ENCODE measurements at places on chromosomes 11 and 22. TPM values are rescaled to one million over a fixed set of nuclear protein-coding genes. Genes with fewer than 3 reads are reported as not detected.

GRCh38 chr11:127195501-127196120, 195.0 kb upstream of the KIRREL3 start:
- no peaks in the 10 kb centered on the region for H3K4me1 ChIP-seq
- no peaks in the 10 kb centered on the region for H3K27me3 ChIP-seq
- no peak overlapping the region for H3K27ac ChIP-seq

Gene ANKK1
- not detected for total RNA-seq

DNA sequence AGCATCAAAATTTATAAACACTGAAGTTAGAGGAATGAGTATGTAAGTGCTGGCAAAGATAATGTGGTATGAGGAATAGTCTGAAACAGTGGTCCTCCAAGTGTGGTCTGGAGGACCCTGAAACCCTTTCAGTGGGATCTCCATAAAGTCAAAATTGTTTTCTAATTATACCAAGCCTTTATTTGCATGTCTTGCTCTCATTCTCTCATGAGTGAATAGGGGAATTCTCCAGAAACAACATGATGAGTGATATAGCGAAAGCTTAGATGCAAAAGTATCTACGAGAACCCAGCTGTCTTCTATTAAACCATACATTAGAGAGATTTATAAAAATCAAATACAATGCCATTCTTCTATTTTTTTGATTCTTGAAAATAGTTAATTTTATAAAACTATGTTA, 145.0 kb upstream of the RAG2 start:
- no peaks in the 10 kb centered on the region for H3K36me3 ChIP-seq
- H3K27ac ChIP-seq = no peak overlapping the region
- no peak for DNase-seq
- no peak overlapping the region for H3K4me3 ChIP-seq
- no peaks in the 10 kb centered on the region for H3K27me3 ChIP-seq
- H3K4me1 ChIP-seq = peaks cover 7% of the 10 kb centered on the region

- H3K36me3 ChIP-seq = no peaks in the 10 kb centered on the region
- H3K27me3 ChIP-seq = no peaks in the 10 kb centered on the region
- H3K27ac ChIP-seq = peak overlapping the region; percentile 68
- peaks cover 93% of the 10 kb centered on the region for H3K4me1 ChIP-seq
- DNase-seq = peak; percentile 63
Measured at GRCh38 chr11:47509077-47509536, 43.8 kb downstream of the CELF1 start.

DNA sequence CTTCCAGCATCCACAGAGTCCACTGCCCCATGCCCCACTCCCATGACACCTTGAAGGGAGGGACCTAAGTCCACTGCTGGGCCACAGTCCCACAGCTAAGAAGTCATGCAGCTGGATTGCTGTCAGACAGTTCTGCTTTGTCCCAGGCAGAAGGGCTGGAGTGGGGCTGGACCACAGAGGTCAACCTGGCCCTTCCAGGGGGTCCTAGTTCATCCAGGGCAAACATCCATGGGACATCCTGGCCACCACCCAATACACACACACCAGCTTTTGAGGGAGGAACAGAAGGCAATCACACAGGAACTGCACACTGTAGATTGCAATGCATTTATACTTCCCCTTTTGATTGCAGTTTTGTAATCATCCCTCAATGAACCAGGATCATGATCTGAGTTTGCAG, 11.3 kb upstream of the APOL4 start:
- H3K36me3 ChIP-seq = no peaks in the 10 kb centered on the region
- DNase-seq = no peak
- H3K4me3 ChIP-seq = no peak overlapping the region
- H3K27ac ChIP-seq = no peak overlapping the region

- peaks cover 13% of the 10 kb centered on the region for H3K4me1 ChIP-seq
- no peak overlapping the region for H3K4me3 ChIP-seq
Measured at GRCh38 chr11:117189941-117190544, 9.1 kb upstream of the TAGLN start.

DNA sequence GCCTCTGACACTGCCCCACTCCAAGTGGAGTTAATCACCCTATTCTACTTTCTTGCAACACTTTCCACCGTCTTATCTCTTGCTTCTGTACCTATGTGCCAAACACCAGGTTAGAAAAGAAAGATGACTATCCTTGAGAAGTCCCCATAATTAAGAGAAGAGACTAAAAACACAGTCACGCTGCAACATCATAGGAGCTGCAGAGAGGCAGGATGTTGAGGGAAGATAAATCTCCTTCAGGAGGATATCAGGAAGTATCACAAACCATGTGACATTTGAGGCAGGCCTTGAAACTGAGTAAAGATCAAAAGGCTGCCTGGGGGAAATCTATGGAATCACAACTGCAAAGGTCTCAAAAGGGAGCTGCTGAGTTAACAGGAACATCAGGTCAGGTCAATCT, 24.8 kb downstream of the GAB2 start:
- no peaks in the 10 kb centered on the region for H3K36me3 ChIP-seq
- no peaks in the 10 kb centered on the region for H3K27me3 ChIP-seq
- no peak for DNase-seq

DNA sequence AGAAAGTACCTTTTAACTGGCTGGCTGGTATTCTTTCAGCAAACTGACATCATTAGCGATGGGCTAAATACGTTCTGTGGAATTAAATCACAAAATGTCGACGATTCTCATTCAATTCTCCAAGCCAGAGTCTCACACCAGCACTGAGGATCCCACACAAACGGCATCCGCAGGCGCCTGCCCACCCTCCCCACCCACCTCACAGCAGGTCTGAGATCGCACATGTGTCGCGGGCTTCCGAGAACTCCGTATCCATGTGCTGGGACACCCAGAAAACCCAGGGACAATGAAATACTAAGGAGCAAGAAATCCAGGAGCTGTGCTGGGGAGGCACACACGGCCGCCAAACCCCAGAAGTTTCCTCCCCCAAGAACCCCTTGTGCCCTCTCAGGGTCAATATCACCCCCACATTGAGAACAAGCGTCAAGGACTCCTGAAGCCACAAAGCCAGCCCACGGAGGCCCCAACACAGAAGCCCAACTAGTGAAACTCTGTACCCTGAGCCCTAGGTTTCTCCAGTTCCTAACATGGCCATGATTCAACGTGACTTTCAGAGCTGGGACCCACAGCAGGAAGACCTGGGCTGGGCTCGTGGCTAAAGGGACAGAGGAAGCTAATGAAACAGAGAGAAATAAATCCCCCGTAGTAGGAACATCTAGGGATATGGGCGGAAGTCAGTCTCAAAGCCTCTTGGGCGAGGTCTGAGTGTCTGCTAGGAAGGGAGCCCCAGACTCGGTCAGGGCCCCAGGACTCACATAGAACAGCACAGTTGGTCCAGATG, 8.0 kb downstream of the TOLLIP start:
- no peak for DNase-seq
- peaks cover 25% of the 10 kb centered on the region for H3K36me3 ChIP-seq
- peaks cover 97% of the 10 kb centered on the region for H3K4me1 ChIP-seq

Gene FGF4
- total RNA-seq = not detected

DNA sequence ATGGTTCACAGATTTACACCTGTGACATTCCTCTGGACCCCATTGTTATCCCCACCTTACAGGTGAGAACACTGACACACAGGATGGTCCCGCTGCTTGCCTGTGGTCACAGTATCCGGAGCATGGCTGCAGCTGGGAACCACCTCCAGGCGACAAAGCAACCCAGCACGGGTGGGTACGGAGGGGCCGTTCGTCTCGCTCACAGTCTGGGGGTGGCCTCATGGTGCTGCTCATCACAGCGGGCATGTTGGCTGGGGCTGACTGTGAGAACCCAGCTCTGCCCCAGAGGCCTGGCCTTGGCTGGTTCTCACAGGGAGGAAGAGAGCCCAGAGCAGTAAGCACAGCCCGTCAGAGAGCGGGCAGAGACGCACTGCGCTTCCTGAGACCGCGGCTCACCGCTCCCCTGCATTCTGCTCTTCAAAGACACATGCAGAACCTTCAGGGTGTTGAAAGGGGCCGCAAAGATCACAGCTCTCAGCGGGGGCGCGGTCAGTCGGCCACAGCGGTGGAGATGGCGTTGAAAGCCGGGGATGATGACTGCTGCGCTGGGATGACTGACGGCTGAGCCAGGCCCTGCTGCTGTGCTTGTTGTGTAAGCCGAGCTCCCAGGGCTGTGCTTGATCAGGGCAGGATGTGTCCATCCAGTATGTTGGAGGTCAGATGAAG, 423.0 kb downstream of the BRD1 start:
- DNase-seq = no peak
- H3K4me1 ChIP-seq = no peaks in the 10 kb centered on the region
- H3K27me3 ChIP-seq = no peaks in the 10 kb centered on the region
- H3K4me3 ChIP-seq = no peak overlapping the region

DNA sequence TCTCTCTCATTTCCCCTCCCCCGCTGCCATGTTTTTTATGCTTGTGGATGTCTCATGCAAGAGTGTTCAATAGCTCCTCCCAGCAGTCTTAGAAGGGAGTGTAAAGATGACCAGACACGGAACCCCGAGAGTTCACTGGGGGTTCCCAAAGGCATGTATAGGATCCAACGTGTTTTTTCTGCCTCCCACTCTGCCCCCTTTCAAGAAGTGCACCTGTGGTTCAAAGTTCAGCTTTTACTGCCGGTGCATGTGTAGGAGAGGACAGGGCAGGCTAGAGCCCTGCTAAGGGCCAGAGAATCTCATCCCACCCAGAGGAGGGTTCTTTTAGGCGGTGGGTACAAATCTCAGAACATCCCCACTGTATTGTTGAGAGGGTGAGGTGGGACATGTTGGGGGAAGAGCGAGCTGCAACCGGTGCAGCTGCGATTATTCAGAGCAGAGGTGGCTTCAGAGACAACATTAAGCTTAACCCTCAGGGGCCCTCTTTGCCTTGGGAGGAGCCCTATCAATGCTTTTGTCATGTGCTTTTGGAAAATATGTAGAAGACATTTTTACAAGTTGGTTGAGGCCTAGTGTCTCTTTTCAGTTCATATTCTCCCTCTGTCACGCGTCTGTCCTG, 14.5 kb downstream of the MIF start:
- H3K36me3 ChIP-seq = no peaks in the 10 kb centered on the region
- no peak for DNase-seq
- H3K27ac ChIP-seq = no peak overlapping the region

- H3K36me3 ChIP-seq = no peaks in the 10 kb centered on the region
- H3K4me1 ChIP-seq = peaks cover 7% of the 10 kb centered on the region
- no peak overlapping the region for H3K4me3 ChIP-seq
- no peak for DNase-seq
- no peaks in the 10 kb centered on the region for H3K27me3 ChIP-seq
Measured at GRCh38 chr11:6326303-6326702, 6.0 kb upstream of the CAVIN3 start.

Gene KIAA0930
- total RNA-seq = 42.3 TPM

- peaks cover 85% of the 10 kb centered on the region for H3K36me3 ChIP-seq
- no peak overlapping the region for H3K4me3 ChIP-seq
- peaks cover 15% of the 10 kb centered on the region for H3K4me1 ChIP-seq
- no peaks in the 10 kb centered on the region for H3K27me3 ChIP-seq
- no peak overlapping the region for H3K27ac ChIP-seq
- DNase-seq = no peak
Measured at GRCh38 chr11:71458146-71459070, 5.4 kb downstream of the NADSYN1 start.
